ENCODE measurements at places on chromosomes 2 and 18. TPM values are rescaled to one million over a fixed set of nuclear protein-coding genes. Genes with fewer than 3 reads are reported as not detected.

DNA sequence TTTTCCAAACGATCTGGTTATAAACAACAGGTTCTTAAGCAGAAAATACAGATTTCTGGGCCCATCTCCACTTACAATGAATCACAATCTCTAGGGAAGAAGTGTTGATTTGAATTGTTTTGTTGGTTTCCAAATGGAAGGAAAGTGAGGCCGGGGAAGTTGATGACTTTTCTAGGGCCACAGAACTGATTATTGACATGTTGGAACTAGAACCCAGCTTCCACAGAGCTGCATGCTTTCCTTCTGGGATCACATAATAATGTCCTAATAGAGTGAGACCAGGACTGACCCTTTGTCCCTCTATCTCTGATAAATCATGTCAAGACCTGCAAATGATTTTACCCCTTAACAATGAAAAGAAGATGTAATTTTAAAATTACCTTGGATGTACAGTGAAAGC, 332.2 kb downstream of the OSR1 start:
- DNase-seq, result no peak
- H3K36me3 ChIP-seq, result no peaks in the 10 kb centered on the region
- no peak overlapping the region for H3K27ac ChIP-seq
- no peaks in the 10 kb centered on the region for H3K27me3 ChIP-seq

The WNT10A gene
- total RNA-seq, result 8.6 TPM

DNA sequence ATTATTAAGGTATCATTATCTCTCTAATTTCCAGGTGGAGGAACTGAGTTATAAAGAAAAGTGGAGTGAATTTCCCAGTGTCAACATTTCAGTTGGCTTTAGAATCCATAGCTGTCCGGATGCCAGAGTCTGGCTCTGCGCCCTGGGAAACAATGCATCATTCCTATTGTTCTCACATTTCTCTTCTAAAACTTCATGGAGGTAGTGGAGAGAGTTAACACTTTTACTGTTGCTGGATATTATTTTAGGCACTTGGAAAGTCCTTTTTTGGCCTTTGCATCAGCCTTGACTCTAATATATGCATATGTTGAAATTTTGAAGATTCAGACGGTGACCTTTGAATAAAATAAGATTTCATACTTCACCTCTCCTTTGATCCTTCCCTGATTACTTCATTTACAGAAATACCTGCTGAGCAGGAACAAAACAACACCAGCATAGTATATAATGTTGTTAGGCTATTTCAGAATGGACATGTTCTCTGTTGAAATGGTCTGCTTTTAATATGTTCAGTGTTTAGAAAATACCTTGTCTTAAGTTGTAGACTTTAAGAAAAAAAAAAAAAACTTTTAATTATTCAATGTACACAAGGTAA, 148.8 kb downstream of the EPHA4 start:
- no peaks in the 10 kb centered on the region for H3K36me3 ChIP-seq
- no peaks in the 10 kb centered on the region for H3K27me3 ChIP-seq
- H3K4me1 ChIP-seq, result peaks cover 16% of the 10 kb centered on the region
- no peak for DNase-seq
- H3K4me3 ChIP-seq, result no peak overlapping the region
- no peak overlapping the region for H3K27ac ChIP-seq

DNA sequence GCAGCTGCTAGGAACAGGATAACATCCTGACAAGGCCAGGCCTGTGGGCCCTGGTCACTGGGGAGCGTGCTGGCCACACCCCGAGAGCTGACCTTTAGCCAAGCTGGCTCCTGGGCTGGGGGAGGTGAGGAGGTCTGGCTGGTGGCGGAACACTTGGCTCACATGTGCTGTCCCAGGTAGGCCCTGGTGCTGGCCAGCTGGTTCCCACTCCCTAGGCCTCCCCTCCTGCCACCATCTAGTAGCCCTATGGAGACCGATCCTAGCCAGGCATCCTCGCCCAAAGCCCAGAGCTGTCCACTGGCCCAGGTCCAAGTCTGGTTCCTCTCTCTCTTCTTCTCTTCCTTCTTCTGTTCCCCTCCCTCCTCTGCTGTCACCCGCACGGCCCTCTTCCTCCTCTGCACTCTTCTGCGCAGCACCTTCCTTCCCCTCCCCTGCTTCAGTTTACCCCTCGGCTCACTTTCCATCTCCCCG, 52.4 kb downstream of the TNS1 start:
- H3K36me3 ChIP-seq, result no peaks in the 10 kb centered on the region
- DNase-seq, result no peak
- no peak overlapping the region for H3K4me3 ChIP-seq
- no peak overlapping the region for H3K27ac ChIP-seq

GRCh38 chr2:120856421-120856862, 120.8 kb downstream of the GLI2 start:
- no peaks in the 10 kb centered on the region for H3K36me3 ChIP-seq
- H3K27ac ChIP-seq, result no peak overlapping the region
- H3K4me1 ChIP-seq, result no peaks in the 10 kb centered on the region
- no peak overlapping the region for H3K4me3 ChIP-seq

DNA sequence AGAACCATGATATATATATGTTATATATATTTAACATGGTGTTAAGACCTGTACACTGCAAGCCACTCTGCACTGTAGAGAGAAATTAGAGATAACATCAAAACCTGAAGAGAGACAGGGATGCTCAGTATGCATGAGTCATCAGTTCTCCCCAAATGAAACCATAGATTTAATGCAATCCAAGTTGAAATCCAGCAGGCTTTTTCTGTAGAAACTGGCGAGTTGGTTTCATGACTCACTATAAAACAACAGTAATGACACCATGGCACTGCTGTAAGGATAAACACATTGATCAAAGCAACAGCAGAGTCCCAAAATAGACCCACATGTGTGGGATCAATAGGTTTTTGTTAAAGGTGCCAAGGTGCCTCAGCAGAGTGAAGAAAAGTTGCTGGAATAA, 65.8 kb downstream of the RTP5 start:
- peaks cover 9% of the 10 kb centered on the region for H3K4me1 ChIP-seq
- H3K27ac ChIP-seq, result no peak overlapping the region
- no peaks in the 10 kb centered on the region for H3K27me3 ChIP-seq
- peaks cover 2% of the 10 kb centered on the region for H3K36me3 ChIP-seq
- DNase-seq, result no peak

DNA sequence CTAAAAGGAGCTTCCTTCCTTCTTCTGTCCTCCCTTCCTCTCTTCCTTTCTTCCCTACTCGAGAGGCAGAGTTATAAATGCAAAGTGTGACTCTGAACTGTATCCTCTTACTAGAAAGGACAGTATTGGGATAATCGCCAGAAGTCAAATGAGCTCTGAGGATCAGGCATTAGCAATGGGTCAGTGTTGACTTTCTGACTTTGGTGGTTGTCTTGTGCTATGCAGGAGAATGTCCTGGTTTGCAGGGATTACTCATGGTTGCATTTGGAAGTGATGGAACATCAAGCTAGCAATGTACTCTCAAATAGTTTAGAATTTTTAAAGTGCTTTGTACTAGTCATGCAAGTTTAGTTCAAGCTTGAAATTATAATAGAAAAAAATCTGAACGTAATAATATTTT, 115.6 kb downstream of the TXNL1 start:
- H3K4me3 ChIP-seq, result no peak overlapping the region
- H3K27me3 ChIP-seq, result peaks cover 29% of the 10 kb centered on the region
- no peaks in the 10 kb centered on the region for H3K4me1 ChIP-seq
- H3K36me3 ChIP-seq, result no peaks in the 10 kb centered on the region

GRCh38 chr2:42102024-42102590, 54.3 kb downstream of the PKDCC start:
- H3K27ac ChIP-seq, result peak overlapping the region; percentile 95
- peak; percentile 90 for DNase-seq
- H3K27me3 ChIP-seq, result no peaks in the 10 kb centered on the region

DNA sequence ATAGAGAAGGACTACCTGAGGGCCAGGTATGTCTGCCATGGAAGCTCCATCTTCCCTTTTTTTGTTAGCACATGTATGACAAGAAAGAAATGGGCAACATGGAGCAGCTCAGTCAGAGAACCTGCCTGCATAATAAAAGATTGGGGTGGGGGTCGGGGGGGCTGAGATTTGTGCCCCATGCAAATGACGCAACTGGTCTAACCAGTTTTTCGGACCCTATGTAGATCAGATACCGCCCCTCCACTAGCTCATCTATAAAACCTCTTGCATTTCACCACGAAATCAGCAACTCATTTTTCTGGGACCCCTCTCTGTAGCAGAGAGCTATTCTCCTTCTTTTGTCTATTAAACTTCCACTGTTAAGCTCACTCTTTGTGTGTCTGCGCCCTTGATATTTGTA, 657.2 kb downstream of the ERBB4 start:
- no peaks in the 10 kb centered on the region for H3K36me3 ChIP-seq
- H3K4me3 ChIP-seq, result no peak overlapping the region
- H3K27me3 ChIP-seq, result no peaks in the 10 kb centered on the region
- H3K27ac ChIP-seq, result no peak overlapping the region
- no peak for DNase-seq

GRCh38 chr2:118837067-118837466, 10.4 kb downstream of the EN1 start:
- DNase-seq, result no peak
- no peaks in the 10 kb centered on the region for H3K36me3 ChIP-seq
- peaks cover 5% of the 10 kb centered on the region for H3K4me1 ChIP-seq
- H3K27me3 ChIP-seq, result peaks cover 95% of the 10 kb centered on the region
- no peak overlapping the region for H3K27ac ChIP-seq

The KRTCAP3 gene
- total RNA-seq, result 13.4 TPM

DNA sequence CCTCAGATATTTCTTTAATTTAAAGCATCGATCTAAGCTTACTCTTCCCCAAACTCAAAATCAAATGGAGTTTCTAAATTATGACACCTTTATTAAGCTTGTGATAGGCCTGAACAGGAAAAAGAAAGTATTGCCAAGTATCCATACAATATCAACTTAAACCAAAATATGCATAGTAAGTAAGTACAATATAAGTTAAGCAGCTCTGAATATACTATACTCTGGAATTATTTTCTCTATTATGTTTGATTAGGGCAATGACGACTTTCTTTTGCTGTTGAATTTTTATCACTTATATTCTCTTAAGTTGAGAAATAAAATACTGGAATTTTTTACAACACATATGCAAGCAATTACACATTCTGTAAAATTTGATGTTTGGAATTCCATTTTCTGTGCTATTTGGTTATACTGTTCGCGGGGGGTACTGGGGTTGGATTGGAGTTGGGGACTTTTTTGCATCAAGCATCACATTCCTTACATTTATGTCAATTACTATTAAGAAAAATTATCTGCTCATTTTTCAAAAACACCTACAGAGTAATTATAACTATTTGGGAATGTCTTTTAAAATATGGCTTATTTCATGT, 2.2 kb downstream of the COL5A2 start:
- H3K4me1 ChIP-seq, result peaks cover 16% of the 10 kb centered on the region
- no peak overlapping the region for H3K27ac ChIP-seq
- peaks cover 12% of the 10 kb centered on the region for H3K27me3 ChIP-seq
- DNase-seq, result no peak

DNA sequence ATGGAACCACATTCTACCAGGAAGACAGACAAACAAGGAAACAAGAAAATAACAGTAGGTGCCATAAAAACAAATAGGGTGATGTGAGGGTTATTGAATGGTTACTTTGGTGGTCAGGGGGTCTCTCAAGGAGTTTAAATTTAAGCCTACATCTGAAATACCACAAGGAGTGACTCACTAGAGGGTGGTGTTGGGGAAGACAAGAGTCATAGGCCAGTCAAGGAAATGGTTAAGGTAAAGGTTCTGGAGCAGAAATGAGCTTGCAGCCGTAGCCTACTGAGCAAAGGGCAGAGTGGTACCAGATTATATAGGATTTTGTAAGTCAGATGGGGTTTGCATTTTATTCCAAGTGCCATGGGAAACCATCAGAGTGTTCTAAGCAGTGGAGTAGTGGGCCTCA, 135.6 kb upstream of the DAPL1 start:
- no peak overlapping the region for H3K27ac ChIP-seq
- no peaks in the 10 kb centered on the region for H3K4me1 ChIP-seq
- H3K4me3 ChIP-seq, result no peak overlapping the region
- DNase-seq, result no peak
- peaks cover 2% of the 10 kb centered on the region for H3K36me3 ChIP-seq

The DPP4 gene
- 52.9 TPM for total RNA-seq

DNA sequence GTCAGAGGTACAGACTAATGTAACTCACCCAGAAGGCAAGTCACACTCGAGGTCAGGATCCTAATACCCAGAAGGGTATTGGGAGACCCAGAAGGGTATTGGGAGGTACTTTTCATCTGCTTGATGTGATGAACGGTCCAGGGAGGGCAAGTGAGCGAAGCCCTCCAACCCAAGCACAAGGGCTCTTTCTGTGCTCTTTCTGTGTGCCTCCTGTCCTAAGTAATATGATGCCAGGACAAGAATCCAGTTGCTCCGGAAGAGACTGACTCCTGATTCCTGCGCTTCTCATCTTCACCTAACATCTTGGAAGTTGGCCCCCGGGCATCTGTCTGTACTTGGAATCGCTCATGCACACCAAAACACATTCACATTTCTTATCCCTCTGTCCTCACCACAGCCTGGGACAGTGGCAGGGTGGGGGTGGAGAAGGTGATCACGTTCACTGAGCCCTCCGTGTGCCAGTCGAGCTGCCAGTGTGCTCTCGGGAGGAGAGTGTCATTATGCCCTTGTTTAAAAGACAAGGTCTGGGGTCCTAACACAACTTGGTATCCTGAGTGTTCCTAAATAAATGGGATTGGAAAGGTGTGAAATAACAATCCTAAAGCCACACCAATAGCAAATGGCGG, 17.1 kb downstream of the GYPC start:
- H3K27me3 ChIP-seq, result no peaks in the 10 kb centered on the region
- peaks cover 32% of the 10 kb centered on the region for H3K4me1 ChIP-seq
- H3K36me3 ChIP-seq, result peaks cover 28% of the 10 kb centered on the region
- H3K27ac ChIP-seq, result no peak overlapping the region

DNA sequence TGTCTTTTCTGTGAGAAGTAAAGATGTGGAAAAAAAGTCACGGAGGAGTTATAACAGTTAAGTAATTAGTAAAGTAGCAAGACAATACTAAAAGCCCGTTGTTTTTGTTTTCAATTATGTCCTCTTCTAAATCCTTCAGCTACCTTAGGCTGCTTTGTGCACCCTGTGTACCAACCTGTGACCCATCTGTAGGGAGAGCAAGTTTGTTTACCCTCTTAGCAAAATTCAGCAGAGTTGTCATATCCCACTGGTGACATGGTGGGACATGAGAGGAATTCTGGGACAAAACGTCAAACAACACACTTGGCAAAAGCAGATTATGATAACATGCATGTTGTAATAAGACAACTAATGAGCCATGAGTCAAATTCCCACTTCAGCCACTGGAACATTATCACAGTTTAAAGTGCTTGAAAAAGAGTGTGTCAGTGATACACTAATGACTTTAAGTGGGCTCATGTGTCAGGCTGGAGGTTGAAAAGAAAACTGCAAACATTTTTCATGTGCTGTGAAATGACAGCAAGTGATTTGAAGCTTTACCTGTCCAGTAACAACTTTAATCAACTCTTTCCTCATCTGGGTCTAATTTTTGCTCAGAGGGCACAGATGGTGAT, 392.8 kb upstream of the ACVR2A start:
- no peaks in the 10 kb centered on the region for H3K36me3 ChIP-seq
- DNase-seq, result no peak

DNA sequence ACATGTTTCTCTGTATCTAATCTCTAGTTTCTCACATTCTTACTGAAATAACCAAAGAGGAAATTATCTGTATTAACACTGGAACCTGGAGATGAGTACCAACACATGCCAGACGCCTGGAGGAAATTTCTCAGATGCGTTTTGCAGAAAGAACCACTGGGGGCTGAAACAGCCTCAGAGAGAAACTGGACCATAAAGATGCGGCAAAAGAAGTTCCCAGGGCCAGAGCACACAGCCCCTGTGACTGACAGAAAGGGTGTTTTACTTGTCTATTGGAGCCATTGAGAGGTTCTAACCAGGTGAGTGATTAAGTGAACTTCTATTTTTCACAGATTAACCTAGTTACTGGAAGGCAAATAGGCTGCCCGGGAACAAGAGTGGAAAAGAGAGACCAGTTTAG, 103.9 kb downstream of the EVA1A start:
- H3K27me3 ChIP-seq, result peaks cover 11% of the 10 kb centered on the region
- no peak for DNase-seq
- no peaks in the 10 kb centered on the region for H3K36me3 ChIP-seq
- no peak overlapping the region for H3K27ac ChIP-seq

The IAH1 gene
- 75.9 TPM for total RNA-seq

All from activated T-cell treated with anti-CD3 and anti-CD28 coated beads, Interleukin-2, amount 50 U/mL, for 72 hours (primary cell).